ENCODE measurements at places on chromosomes 16 and 17. TPM values are rescaled to one million over a fixed set of nuclear protein-coding genes. Genes with fewer than 3 reads are reported as not detected.

The ARHGDIG gene
- polyA plus RNA-seq, result 2.6 TPM

GRCh38 chr16:30750876-30751465 lies 2.7 kb downstream of the PHKG2 start:
- DNase-seq, result no peak

The MTSS2 gene
- polyA plus RNA-seq, result 40.7 TPM

The CEP20 gene
- polyA plus RNA-seq, result 45.3 TPM

The KRT31 gene
- polyA plus RNA-seq, result not detected

The ZNF785 gene
- 32.3 TPM for polyA plus RNA-seq

GRCh38 chr16:23835390-23836077 lies at the start of gene PRKCB:
TSS of gene PRKCB (plus strand) at chr16:23835983.
- DNase-seq, result peak; percentile 54

DNA sequence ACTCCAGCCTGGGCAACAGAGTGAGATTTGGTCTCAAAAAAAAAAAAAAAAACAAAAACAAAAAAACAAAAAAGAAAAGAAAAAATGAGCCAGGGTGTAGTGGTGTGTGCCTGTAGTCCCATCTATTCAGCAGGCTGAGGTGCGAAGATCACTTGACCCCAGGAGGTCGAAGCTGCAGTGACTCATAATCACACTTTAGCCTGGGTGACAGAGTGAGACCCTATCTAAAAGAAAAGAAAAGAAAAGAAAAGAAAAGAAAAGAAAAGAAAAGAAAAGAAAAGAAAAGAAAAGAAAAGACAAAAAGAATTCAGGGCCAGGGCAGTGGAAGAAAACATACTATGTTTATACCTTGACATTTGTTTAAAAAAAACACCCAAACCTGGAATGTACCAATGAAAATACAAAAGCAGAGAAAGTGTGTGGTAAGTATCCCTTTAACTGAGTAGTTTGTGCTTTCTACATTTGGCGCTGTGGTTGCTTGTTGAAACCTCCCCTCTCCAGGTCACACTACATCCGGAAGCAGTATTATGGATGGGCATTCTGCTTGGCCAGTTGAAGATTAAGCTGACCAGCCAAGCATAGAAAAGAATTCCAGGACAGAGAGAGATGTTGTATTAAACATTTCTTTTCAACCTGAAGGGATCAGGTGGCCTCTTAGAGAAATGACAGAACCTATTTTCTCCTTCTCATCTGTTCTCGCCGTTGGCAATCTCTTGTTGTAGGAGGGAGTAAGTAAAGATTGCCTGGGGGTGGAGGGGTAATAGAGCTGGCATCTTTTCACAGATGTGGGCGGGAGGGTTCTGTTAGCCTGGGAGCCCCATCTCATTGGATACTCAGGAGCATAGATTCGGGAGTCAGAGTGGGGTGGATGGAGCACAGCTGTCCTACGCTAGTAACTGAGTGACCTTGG lies 12.1 kb upstream of the PRKCB start:
- DNase-seq, result no peak

The VAT1L gene
- 3.8 TPM for polyA plus RNA-seq

DNA sequence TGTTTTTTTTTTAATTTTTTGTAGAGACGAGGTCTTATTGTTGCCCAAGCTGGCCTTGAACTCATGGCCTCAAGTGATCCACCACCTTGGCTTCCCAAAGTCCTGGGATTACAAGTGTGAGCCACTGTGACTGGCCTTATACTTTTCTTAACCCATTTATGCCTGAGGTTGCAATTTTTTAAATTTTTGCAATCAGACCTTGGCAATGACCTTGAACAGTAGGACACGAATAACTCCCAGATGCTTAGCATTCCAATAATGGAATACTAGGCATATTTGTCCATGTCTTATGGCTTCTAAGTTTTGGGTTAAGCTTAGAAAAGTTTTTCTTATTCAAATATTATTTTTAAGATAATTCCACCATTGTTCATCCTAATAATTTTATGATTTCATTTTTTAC lies 28.3 kb upstream of the TMEM97 start:
- DNase-seq, result no peak

DNA sequence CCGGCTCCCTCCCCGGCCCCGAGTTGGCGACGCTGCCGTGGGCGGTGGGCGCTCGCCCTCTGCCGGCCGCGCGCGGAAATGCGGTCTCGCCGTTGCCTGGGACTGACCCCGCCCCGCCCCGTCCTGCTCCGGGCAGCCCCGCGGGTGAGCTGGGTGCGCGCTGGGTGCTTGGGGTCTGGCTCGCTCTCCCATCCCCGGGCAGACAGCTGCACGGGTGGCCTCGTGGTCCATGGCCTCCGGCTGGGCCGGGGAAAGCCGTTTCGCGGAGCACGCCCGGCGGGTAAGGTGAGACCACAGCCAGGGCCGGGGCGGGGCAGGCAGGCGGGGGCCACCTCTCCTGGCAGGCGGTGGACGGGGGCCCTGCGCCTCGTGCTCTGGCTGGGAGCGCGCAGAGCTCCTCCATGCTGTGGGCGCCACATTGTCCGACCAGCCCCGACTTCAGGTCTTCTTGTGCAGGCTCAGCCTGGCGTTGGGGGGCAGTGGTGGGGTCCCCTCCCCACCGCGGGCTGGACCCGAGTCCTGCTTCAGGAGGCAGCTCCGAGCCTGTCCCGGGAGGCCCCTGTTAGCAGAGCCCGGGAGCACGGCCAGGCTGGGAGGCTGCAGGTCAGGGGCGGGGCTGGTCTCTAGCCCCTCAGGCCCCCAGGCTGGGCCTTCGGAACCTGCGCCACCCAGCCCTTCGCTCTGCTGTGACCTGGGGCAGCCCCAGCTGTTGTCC lies 7.0 kb upstream of the C1QTNF8 start:
- no peak for DNase-seq

The HMOX2 gene
- polyA plus RNA-seq, result 42.0 TPM

GRCh38 chr16:9837481-9837880 lies 344.7 kb downstream of the GRIN2A start:
- no peak for DNase-seq

DNA sequence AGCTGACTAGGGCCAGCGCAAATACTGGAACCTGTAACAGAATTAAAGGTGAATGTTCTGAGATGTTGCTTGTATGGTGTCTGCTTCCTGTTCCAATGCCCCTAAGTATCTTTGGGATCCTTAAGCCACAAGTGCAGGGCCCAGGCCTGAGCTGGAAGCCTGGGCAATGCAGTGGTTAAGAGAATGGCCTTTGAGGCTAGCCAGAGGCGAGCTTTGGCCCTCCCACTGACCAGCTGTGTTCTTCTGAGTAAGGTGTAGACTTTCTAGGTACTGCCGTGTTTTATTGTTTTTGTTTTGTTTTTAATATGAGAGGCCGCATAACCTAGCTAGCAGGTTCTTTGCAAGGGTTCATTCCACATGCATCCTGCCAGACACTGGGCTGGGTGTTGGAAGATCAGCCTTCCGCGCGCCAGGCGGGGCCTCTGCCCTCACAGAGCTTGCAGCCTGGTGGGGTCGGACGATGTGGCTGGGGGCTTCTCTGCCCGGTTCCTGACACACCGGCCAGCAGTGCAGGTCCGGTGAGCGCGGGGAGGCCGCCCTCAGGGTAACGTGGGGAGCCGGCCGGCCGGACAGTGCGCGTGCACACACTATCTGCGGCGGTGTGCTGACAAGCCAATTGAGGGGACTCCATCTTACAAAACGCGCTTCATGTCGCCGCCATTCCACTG lies 551 bp upstream of the MLX start:
- no peak for DNase-seq

GRCh38 chr17:30340801-30341356 lies 7.0 kb upstream of the TMIGD1 start:
- DNase-seq, result no peak

The WWOX gene
- polyA plus RNA-seq, result 36.2 TPM

DNA sequence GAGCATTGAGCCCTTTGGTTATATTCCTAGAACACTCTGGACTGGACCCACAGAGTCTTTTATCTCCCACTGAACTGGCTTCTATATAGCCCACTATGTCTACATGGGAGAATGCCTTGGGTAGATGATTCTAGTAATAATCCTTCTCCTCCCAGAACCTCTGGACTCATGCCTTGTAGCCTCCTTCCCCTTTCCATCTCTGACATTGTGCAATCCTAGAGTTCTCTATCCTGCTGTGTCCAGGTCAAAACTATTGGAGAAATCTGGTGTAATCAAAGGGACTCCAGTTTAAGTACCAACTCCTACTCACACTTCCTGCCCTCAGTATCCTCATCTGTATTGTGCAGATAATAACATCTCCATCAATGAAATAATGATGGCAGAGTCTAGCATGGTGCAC lies 9.1 kb downstream of the RCVRN start:
- no peak for DNase-seq

The CMTM2 gene
- polyA plus RNA-seq, result 0.52 TPM

The ZPBP2 gene
- polyA plus RNA-seq, result not detected

DNA sequence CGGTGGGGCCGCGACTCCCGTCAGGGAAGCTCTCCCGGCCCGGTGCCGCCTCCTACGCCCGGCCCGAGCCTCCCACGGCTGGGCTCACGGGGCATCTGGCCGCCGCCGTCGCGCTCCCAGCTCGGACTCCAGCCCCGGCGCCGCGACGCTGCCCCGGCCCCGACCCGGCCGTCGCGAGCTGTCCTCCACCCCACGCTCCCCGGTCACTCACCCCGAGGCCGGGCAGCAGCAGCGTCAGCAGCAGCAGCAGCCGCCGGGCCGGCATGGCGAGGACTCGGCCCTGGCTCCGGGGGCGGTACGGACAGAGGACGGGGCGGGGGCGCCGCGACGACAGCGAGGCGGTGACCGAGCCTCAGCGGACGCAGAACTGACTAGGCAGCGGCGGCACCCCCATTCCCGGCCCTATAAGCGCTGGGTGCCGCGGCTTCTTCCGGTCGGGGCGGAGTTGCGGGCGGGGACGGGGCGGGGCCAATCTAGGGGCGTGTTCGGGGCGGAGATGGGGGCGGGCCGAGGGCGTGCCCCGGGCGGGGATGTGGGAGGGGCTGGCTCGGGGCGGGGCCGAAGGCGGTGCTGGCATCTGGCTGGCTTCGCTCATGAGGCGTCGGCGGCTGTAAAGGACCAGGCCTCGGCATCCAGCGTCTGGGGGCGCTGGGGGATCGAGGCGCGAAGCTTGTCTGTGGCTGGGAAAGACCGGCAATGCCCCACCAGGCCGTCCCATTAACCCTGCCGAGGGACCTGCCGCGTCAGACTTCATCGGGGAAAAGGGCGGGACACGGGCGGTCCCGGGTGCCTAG lies at the start of gene ERN1:
TSS of gene ERN1 (minus strand) at position 380 of the 794 bp plus-strand sequence. CDS start at position 265, 115 bp downstream.
- peak; percentile 88 for DNase-seq

The CLDN9 gene
- polyA plus RNA-seq, result 2.5 TPM

The KRTAP1-3 gene
- polyA plus RNA-seq, result not detected

The ATP2C2 gene
- polyA plus RNA-seq, result 0.98 TPM

GRCh38 chr17:21019976-21020586 lies 22.7 kb downstream of the USP22 start:
- DNase-seq, result no peak

GRCh38 chr16:89155851-89156739 lies 15.5 kb upstream of the CDH15 start:
- DNase-seq, result no peak

The ABCA8 gene
- polyA plus RNA-seq, result 0.57 TPM

GRCh38 chr16:68499006-68499405 lies 40.1 kb upstream of the ZFP90 start:
- no peak for DNase-seq

DNA sequence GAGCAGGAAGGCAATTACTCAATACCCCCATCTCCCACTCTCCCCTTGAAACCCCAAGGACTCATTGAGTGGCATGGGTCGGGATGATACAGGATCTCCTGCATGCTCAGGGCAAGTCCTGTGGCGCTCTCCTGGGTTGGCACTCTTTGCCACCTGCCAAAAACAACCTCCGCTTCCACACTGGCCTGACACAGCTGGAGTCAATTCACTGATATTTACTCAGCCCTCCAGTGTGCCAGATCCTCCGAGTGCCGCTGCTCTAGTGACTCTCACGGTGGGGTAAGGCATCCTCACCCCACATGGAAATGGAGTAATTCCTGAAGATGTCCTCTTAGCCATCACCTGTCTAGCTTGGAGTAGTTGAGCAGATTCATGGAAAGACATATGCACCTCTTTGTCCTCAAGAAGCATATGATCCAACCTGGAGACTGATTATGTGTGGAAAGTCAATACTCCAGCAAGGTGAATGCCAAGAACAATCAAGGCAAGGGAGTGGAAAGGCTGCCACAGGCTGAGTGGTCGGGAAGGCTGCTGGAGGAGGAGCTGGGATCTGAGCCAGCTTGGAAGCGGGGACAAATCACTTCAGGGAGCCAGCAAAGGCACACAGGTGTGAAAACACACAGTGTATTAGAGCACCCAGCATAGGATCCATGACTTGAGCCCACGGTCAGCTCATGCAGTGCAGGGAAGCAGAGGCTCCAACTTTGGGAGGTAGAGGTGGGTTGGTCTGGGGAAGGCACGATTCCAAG lies 12.6 kb upstream of the GOSR2 start:
- no peak for DNase-seq

DNA sequence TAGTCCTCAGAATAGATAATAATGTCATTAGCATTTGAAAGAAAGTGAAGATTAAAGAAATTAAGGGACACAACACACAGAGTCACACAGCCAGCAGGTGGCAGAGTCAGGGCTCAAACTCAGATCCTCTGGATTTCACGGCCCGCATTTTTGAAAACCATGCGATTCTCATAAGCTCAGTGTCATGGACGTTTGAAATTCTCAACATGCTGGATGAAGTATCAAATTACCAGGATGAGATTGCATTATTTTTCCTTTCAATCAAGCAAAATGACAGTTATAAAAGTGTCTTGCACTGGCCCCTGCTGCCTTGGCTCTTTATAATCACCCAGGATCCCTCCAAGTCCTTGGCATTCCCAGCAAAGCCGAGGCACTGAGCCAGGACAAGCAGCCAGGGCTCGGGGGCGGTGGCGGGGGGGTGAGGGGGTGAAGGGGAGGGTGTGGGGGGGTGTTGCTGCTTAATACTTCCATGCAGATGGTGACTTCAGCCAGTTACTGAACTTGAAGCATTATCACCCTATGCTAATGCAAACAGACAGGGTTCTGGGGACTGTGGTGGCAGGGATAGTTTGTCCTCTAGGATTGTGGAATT lies 6.6 kb upstream of the BMERB1 start:
- peak; percentile 53 for DNase-seq

DNA sequence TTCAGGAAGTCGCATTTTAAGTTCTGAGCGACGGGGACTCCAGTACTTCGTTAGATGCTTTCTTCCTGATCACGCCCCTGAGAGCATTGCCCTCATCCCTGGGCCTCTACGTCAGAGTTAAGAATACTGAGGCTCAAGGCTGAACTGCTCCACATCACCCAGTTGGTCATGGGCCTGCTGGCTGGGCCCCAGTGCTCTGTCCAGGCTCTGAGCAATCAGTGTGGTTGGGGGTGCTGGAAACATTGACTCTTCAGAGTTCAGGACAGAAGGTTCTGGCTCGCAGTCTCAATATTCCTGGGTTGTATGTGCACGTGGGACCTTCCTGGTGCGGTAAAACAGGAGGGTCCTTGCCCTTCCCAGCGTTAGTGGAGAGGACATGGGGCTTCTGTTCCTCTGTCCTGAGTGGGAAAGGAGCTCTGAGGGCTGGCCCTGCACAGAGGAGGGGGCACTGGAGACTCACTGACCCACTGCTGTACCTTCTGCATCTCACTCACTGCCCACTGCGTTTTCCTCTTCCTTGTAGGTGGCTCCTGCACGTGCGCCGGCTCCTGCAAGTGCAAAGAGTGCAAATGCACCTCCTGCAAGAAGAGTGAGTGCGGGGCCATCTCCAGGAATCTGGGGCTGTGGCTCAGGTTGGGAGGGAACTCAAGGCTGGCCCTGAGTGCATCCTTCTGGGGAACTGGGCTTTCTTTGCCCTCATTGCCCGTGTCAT lies 518 bp downstream of the MT1E start:
- DNase-seq, result no peak

The TSC2 gene
- polyA plus RNA-seq, result 170 TPM

All from renal cortex interstitium (tissue), 15 donors.